Esophagus squamous epithelium (tissue), 5 donors: ENCODE measurements at places on chromosomes 6 and 20. TPM values are rescaled to one million over a fixed set of nuclear protein-coding genes. Genes with fewer than 3 reads are reported as not detected.

DNA sequence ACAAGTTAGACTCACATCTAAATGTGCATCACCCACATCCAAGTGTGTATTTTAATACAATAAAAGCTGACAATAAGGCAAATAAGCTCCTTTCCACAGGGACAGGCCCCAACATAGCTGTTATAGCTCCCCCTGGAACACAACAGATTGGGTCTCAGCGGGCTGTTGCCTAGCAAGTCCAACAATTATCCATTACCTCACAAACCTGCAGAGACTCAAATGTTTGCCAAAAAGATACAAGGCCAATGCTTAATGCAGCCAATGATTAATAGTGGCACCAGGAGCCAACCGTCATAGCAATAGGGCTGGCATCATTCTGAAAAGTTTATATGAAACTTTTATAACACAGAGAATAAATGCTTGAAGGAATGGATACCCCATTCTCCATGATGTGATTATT, 35.7 kb downstream of the EPB41L2 start:
- H3K27me3 ChIP-seq: no peaks in the 10 kb centered on the region
- no peaks in the 10 kb centered on the region for H3K36me3 ChIP-seq
- DNase-seq: no peak
- no peak overlapping the region for H3K4me3 ChIP-seq
- H3K27ac ChIP-seq: no peak overlapping the region

DNA sequence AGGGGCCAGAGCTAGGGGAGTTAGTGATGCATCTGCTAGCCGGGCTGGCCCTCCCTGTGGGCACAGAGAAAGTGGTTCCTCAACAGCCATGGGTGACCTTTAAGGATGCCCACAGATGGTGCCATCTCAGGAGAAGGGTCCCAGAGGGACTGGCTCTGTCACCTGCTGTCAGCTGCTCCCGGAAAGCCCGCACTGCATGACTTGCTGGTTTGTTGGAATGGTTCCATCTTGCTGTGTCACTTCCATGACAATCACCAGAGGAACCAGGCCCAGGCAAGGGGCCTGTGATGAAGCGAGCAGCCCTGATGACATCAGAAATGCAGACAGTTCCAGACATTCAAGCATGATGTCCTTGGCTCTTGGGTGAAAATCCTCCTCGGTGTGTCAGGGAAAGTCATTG, 125.2 kb downstream of the PHACTR3 start:
- DNase-seq: no peak
- H3K27me3 ChIP-seq: peaks cover 25% of the 10 kb centered on the region
- no peaks in the 10 kb centered on the region for H3K36me3 ChIP-seq
- no peak overlapping the region for H3K4me3 ChIP-seq

The SLC17A1 gene
- not detected for total RNA-seq

- no peaks in the 10 kb centered on the region for H3K27me3 ChIP-seq
- H3K27ac ChIP-seq: no peak overlapping the region
- H3K36me3 ChIP-seq: no peaks in the 10 kb centered on the region
- no peak for DNase-seq
- H3K4me3 ChIP-seq: no peak overlapping the region
- H3K4me1 ChIP-seq: no peaks in the 10 kb centered on the region
Measured at GRCh38 chr6:165769884-165770283, 106.8 kb upstream of the PDE10A start.

GRCh38 chr6:46645265-46645664, 7.4 kb downstream of the CYP39A1 start:
- no peak overlapping the region for H3K4me3 ChIP-seq
- no peak for DNase-seq
- H3K27ac ChIP-seq: no peak overlapping the region
- H3K36me3 ChIP-seq: no peaks in the 10 kb centered on the region

The SPTLC3 gene
- 9.1 TPM for total RNA-seq

DNA sequence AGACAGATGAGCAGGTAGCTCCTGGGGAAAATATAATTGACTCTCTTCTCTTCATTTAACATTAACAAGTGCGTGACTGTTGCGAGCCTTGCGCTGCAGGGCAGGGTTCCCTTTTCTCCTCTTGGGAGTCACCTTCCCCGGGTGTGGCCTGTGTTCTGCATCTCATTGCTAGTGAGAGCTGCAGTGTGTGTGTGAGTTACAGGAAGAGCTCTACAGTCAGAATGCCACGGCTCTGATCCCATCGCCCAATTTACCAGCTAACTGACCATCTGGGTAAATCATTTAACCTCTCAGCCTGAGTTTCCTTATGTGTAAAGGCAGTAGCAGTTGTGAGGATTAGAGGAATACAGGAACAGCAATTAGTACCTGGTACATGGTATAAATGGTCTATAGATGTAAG, 106.8 kb upstream of the NUP153 start:
- H3K36me3 ChIP-seq: peaks cover 5% of the 10 kb centered on the region
- no peak overlapping the region for H3K27ac ChIP-seq
- DNase-seq: no peak
- no peaks in the 10 kb centered on the region for H3K4me1 ChIP-seq
- no peak overlapping the region for H3K4me3 ChIP-seq
- H3K27me3 ChIP-seq: no peaks in the 10 kb centered on the region

The KCNB1 gene
- total RNA-seq: 1.8 TPM

The BRPF3 gene
- total RNA-seq: 16.8 TPM

- no peaks in the 10 kb centered on the region for H3K4me1 ChIP-seq
- H3K27ac ChIP-seq: no peak overlapping the region
- no peaks in the 10 kb centered on the region for H3K36me3 ChIP-seq
- no peaks in the 10 kb centered on the region for H3K27me3 ChIP-seq
- H3K4me3 ChIP-seq: no peak overlapping the region
Measured at GRCh38 chr6:43934803-43935602, 165.0 kb downstream of the VEGFA start.

The NNAT gene
- total RNA-seq: not detected

DNA sequence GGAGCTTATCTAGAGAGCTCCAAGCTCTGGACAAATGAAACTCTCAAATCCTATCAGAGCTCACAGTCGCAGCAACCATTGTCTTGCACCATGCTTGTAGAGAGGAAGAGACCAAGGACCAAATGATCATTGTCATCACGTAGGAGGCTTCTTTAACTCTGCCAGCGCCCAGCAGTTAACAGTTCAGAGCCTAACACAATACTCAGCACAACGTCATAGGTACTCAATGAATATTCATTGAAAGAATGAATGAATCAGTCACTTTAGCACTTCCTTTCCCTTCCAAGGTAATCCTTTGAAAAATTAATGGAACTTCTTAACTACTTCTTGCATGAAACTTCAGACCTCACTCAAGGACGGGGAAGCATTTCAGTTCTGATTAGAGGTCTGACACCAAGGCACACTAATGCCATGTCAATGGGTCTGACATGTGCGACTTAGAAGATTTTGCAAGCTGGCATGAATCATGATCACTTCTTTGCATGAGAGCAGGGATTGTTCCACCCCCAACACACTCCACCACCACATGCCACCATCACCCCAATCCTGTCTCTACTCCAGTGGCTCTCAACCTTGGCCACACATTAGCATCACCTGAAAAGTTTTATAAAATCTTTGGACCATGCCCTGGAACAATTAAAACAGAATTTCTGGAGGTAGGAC, 45.1 kb downstream of the KHDC1L start:
- no peak for DNase-seq
- H3K4me3 ChIP-seq: no peak overlapping the region
- no peaks in the 10 kb centered on the region for H3K36me3 ChIP-seq
- no peak overlapping the region for H3K27ac ChIP-seq
- H3K4me1 ChIP-seq: peaks cover 6% of the 10 kb centered on the region

The TFAP2A gene
- total RNA-seq: 37.2 TPM

DNA sequence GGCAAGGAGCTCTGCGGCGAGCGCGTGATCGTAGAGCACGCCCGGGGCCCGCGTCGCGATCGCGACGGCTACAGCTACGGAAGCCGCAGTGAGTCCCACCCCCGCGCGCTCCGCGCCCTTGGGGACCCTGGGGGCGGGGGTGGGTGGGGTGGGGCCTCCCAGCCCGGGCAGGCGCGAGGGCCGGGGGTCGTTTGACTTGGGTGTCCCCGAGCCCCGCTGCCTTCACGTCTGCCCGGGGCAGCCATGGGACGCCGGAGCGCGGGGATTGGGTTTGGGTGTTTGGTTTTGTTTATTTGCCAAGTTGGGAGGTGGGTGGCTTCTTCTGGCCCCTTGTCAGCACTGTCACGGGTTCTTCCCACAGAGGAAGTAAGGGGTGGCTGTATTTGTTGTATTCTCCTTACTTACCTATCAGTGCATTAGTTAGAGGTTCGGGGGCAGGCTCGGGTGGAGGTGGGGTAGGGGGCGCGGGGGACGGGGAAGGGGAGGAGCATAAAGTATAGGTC, 777 bp downstream of the SRSF6 start:
- peak overlapping the region; percentile 96 for H3K4me3 ChIP-seq
- peaks cover 27% of the 10 kb centered on the region for H3K36me3 ChIP-seq
- DNase-seq: no peak
- H3K4me1 ChIP-seq: peaks cover 12% of the 10 kb centered on the region

DNA sequence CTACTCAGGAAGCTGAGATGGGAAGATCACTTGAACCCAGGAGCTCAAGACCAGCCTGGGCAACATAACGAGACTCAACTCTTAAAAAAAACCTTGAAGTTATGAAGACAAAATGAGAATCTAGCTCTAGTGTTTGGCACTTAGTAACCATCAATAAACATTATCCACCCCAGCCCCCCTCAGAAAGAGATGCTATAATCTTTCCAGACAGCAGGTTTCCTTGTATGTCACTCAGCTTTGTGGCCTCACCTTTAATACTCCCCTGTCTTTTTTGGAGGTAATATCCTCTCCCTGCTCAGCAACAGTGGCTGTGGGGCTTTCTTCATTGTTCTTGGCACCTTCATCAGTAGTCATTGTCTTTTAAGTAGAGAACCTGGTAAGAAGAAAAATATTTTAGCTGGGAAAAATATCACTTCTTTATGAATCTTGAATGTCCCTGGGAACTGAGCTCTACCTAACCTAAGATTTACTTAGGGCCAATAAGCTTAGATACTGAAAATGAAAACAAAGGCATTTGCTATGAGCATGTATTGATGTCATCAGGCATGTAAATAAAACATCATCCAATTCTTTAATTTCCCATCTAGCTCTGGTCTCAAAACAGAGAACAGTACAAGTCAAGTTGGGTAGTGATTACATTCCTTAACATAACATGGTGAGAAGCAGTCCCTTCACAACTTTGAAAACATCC, 46.1 kb downstream of the FKBP5 start:
- H3K27ac ChIP-seq: no peak overlapping the region
- H3K4me1 ChIP-seq: peaks cover 77% of the 10 kb centered on the region
- H3K36me3 ChIP-seq: peaks cover 100% of the 10 kb centered on the region
- no peak for DNase-seq

DNA sequence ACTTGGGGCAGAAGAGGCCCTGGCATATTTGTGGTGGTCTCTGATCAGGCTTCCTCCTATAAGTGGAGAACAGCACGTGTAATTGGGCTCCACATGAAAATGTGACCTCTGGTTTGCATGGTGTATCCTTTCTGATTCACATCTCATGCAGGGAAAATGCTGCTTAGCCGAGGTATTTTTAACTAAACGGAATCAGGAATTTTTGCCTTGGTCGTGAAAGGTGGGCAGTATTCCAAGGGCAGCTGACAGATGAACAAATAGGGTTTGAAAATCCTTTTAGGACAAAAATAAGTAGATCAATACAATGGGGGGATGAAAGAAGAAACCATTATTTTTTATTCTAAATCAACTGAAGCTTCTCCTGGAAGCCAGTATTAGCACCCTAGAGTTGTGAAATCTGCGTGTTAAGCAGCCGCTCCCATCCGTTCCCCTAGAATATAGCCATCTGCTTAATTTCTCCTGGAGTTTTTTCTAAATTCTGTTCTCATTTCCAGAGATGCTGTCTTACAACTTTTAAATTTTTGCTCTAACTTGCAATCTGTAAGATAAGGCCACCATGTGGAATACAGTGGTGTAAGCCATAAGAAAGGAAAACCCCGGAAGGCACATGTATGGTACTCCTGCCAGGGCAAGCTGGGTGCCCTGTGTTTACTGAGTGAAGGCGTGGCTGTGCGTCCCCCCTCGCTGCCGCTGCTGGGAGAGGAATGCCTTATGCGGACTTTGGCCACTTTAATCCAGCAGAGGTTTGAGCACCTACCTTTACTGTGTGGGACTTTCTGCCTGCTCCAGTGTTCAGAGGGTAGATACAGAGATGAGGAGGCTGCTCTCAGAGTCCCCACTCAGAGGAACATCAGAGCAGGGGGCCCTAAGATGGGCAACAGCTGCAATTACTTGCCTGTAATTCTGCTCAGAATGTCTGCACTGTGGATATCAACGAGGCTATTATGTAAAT, 52.4 kb downstream of the SYNJ2 start:
- no peaks in the 10 kb centered on the region for H3K27me3 ChIP-seq
- no peak for DNase-seq
- H3K4me1 ChIP-seq: peaks cover 34% of the 10 kb centered on the region

GRCh38 chr6:75551367-75551952, 50.2 kb upstream of the SENP6 start:
- H3K4me1 ChIP-seq: no peaks in the 10 kb centered on the region
- H3K4me3 ChIP-seq: no peak overlapping the region
- DNase-seq: no peak
- H3K27me3 ChIP-seq: no peaks in the 10 kb centered on the region
- H3K36me3 ChIP-seq: no peaks in the 10 kb centered on the region
- no peak overlapping the region for H3K27ac ChIP-seq

- H3K36me3 ChIP-seq: no peaks in the 10 kb centered on the region
- no peak overlapping the region for H3K4me3 ChIP-seq
- H3K4me1 ChIP-seq: peaks cover 21% of the 10 kb centered on the region
- no peaks in the 10 kb centered on the region for H3K27me3 ChIP-seq
- DNase-seq: no peak
Measured at GRCh38 chr6:105537981-105538578, 135.2 kb upstream of the PREP start.

The PAK5 gene
- 0.19 TPM for total RNA-seq

The SYNE1 gene
- total RNA-seq: 10.8 TPM

The PXDC1 gene
- 58.0 TPM for total RNA-seq

DNA sequence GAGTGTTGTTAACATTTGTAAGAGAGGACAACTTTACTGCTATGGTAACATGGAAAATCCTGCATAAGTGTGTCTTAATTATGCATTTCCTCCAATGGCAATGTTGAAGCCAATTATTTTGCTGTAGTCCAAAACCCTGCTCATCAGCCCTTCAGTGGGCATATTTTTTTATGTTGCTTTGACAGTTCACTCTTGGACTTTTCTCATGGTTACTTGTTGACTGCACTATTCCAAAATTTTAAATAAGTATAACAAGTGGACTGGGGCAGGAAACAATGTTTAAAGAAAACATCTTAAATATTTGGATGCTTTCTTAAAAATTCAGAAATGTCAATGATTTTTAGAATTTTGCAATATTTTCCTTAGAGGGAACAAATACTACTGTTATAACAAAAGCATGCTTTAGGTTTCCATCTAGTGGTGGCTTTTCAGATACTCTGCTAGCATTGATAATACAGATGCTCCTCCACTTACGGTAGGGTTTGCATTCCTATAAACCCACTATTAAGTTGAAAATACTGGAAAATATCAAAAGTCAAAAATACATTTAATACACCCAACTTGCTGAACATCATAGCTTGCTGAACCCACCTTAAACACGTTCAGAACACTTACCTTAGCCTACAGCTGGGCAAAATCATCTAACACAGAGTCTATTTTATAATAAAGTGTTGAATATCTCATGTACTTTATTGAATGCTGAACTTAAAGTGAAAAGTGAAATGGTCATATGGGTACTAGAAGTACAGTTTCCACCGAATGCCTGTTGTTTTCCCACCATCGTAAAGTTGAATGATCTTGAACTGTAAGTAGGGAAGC, 86.4 kb downstream of the ADGRG6 start:
- H3K4me1 ChIP-seq: no peaks in the 10 kb centered on the region
- H3K27ac ChIP-seq: no peak overlapping the region

The CDSN gene
- total RNA-seq: not detected

The THBS2 gene
- total RNA-seq: 25.0 TPM

- H3K4me3 ChIP-seq: no peak overlapping the region
- no peaks in the 10 kb centered on the region for H3K4me1 ChIP-seq
- no peaks in the 10 kb centered on the region for H3K36me3 ChIP-seq
Measured at GRCh38 chr6:157172231-157172701, 151.1 kb downstream of the TMEM242 start.

GRCh38 chr6:110990840-110991576, 9.2 kb downstream of the RPF2 start:
- no peak overlapping the region for H3K4me3 ChIP-seq
- no peak for DNase-seq
